ENCODE measurements at places on chromosomes 7 and 10.

- DNase-seq, result no peak
These were observed 64.6 kb downstream of the CUX1 start for GRCh38 chr7:101882005-101882421.

GRCh38 chr7:23222439-23223030 is 24.0 kb upstream of the GPNMB start:
- DNase-seq, result no peak

DNA sequence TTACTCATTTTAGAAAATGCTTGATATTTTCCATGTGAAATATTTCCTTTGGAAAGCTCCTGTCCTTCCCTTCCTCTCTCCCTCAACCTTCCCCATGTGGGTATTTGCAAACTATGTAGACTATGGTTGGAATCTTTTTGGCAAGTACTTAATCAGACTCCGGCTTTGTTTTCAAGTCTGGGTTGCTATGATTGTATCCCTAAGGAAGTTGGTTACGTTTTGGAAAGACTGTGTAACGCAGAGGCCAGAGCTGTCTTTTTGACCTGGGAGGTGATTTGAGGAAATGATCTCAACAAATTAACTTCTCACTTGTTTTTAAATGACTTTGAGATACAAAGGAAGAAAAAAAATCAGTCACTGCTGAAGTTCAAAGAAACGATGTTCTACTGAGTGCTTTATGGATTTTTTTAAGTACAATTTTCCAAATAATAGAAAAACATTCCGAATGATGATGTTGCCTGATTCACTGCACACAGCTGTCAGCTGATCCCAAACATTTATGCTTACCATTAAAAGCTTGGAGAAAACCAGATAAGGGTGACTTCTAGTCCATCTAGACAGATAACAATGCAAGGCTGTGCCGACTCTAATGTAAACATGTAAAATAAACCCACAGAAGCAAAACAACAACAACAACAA is 145.5 kb upstream of the CELF2 start:
- no peak for DNase-seq

DNA sequence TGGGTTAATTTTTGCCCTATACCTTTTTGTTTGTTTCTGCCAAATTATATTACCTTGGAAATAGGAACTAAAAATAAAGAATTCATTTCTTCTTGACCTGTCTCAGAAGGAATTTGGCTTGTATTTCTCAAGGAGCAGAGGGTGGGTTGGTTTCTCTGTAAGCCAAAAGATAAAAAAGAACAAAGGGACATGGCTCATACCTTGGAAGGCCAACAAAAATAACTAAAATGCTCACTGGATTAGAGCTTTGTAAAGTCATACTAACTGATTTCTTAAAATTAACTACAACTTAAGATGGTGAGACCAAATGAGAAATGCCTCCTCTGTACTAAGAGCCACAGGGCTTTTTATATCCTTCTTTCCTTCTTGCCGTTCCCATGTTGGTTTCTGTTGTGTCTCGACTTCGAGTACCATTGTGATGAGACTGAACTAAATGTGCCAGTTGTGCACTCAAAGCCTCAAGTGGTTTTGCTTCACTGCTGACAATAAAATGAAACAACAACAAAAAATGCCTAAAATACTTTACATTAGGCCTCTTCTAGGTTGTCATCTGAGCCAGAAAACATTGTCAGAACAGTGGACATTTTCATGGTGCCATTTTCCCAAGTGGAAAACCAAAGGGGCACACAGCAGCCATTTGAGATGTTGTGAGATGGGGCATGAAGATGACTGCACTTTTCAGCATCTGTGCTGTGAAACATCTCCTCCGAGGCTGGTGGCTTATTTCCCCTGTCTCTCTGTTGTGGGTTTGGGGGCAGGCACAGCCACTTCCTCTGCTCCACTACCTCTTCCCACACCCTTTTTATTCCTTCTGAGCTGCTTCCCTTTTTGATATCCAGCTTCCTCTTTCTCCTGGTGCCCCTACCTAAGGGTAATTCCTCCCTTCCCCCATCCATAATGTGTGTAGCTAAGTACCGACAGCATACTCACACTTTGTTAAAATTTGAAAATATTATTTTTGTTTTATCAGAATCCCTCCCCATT is 51.8 kb upstream of the AGR3 start:
- DNase-seq, result no peak

GRCh38 chr7:85924062-85924461 is 719.6 kb upstream of the GRM3 start:
- no peak for DNase-seq

GRCh38 chr10:71014021-71014805 is 125.8 kb upstream of the PCBD1 start:
- DNase-seq, result no peak

DNA sequence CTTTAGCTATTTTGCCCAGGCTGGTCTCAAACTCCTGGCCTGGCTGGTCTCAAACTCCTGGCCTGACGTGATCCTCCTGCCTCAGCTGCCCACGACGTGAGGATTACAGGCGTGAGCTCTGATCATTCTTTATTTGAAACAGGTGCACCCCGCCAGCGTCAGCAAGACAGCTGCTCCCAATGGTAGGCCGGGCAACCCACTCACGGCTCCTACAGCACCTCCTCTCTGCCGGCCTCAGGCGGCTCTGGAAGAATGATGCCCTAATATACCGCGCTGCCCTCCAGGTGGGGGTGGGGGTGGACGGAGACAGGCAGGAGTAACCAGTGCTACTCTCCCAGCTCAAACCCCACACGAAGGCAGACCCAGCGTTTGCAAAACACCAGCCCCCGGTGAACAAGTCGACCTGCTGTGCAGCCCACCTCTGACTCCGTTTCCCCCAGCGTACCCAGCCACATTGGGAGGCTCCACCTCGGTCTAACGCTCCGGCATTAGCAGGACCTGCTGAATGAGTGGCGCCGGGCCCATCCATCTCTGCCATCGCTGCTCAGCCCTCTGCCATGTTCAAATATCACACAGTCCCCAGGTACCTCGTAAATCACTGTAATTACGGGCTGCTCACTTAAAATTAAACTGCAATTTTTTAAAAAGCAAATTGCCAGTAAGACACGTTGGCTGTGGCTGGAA is 148.6 kb downstream of the ELFN1 start:
- DNase-seq, result no peak

GRCh38 chr7:148925836-148926235 is 41.7 kb upstream of the EZH2 start:
- no peak for DNase-seq

GRCh38 chr7:88072715-88073055 is 138.6 kb downstream of the ADAM22 start:
- no peak for DNase-seq

All from activated CD4-positive, alpha-beta T cell treated with anti-CD3 and anti-CD28 coated beads, Interleukin-2, amount 50 U/mL, for 1 hour (primary cell).